ENCODE measurements at places on chromosomes 11 and 22.

- no peak for DNase-seq
These were observed 15.9 kb downstream of the ARFGAP2 start for GRCh38 chr11:47160753-47161133.

DNA sequence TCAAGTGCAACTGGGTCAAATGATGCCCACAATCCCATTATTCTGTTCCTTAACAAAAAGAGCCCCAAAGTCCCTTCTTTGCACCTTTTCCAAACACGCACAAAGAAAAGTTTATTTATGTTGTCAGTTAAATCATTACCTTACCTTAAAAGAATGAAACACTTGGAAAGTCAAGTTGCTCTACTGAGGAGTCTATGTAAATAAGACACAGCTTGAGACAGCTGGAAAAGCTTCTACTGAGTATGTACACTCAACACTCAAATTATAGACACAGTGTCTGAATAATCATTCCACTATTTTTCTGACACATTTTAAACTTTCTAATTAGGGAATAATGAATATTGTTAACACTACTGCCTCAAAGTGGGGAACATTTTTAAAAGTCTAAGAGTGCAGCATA lies 21.6 kb upstream of the PHLDA2 start:
- DNase-seq, result no peak

GRCh38 chr11:99383648-99384245 lies 363.0 kb downstream of the CNTN5 start:
- DNase-seq, result no peak

DNA sequence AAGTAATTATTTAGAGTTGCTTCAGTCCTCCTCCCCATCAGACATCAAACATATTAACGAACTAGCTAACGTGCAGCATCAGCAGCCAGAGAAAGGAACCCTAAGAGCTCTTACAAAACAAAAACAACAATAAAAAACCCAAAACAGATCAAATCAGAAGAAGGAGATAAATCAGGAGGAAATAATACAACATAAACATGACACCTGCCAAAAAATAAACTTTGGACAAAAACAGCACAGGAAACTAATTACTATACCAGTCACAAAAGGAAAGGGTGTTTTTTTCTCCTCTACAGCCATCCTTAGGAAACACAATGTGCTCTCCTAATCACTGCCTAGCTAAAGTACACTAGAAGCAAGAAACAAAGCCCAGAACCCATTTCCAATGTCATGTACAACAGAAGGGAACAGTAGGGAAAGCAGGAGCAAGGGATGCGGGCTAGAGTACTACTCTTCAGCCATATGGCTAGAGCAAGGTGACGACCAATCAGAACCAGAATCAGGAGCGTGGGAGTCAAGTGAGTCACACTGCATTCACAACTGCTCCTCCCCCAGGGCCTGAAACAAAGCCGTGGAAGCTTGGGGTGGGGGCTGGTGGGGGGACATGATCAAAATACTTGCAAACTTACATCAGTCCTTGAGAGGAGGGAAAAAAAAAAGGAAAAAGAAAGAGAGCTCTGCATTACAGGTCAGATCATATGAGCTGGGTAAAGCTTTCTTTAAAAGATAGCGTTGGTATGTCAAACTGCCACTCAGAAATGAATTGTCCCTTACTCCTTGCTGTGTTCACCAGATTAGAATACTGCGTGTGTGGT lies 60.4 kb downstream of the LARGE2 start:
- DNase-seq, result peak; percentile 72

GRCh38 chr11:115678942-115679341 lies 174.7 kb upstream of the CADM1 start:
- no peak for DNase-seq

DNA sequence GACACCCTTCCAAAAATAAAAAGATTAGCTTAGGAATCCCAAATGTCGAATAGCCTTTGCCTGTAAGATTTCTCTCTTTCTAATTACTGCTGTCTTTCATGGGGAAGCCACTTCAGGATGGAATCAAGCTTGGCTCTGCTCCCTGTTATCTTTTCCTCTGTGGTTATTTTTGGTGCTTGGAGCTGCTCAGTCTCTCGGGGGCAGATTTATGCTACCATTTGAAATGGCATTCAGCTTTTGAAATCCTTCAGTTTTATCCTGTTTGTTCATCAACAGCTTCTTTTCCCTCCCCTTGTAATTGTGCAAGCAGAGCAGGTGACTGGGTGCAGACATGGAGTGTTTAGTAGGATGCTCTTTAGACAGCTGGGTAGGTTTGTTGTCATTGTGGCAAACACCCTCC lies 111.0 kb downstream of the DBX1 start:
- DNase-seq, result no peak

DNA sequence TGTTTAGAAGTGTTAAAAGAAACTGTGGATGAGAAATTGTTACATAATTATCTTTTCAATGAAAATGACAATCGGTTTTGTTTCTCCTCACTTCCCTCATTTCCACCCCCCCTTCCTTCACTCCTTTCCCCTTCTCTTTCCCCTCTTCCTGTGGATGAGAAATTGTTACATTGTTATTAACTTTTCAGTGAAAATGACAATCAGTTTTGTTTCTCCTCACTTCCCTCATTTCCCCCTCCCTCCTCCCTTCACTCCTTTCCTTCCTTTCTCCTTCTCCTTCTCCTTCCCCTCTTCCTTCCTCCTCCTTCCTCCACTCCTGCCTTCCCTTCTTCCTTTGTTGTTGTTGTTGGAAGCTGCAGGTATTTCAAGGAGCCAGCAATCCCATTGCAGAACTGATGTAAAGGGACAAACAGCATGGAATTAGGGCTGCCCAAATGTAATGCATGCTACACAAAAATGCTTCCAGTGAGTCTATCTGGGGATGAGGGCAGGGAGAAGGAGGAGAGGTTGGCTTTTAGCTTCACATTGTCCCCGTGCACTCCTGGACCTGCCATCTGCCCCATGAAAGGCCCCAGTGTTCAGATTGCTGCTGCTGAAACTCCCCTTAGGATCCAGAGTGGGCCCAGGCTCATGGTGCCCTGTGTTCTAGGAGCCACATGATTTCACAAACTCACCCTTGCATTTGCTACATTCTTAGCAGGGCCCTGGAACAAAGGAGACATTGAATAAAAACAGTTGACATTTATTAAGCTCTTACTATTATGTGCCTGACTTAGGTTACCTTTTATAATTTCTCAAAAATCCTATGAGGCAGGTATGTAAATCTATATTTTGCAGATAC lies 133.0 kb upstream of the TIMP3 start:
- DNase-seq, result no peak

- peak; percentile 48 for DNase-seq
These were observed 112.0 kb upstream of the ARHGAP42 start for GRCh38 chr11:100574894-100575769.
